ENCODE measurements at places on chromosomes 7 and 10.

- DNase-seq, result no peak
Measured at GRCh38 chr10:102731222-102731800, 12.4 kb upstream of the WBP1L start.

GRCh38 chr10:124547647-124548168 is 86.1 kb downstream of the LHPP start:
- no peak for DNase-seq

DNA sequence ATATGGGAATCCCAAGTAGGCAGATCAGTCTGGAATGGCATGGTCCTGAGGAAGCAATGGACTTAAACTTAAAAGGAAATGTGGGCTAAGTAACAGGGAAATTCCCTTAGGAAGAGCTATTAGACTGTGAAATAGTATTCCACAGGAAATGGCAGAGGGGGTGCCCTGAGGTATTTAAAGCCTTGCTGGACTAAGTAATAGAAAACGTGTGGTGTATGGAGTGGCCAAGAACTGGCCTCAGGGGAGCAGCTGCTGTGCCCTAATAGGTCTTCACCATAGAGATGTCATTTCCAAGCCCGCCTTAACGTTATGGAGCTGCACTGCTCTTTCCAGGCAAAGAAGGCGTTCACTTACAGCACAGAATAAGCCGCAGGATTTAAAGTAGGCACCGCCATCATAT is 365.2 kb upstream of the ZMIZ1 start:
- no peak for DNase-seq

GRCh38 chr7:1121886-1122831 is 34.2 kb downstream of the GPER1 start:
- no peak for DNase-seq

- no peak for DNase-seq
Measured at GRCh38 chr10:81013771-81014170, 476.1 kb downstream of the SH2D4B start.

DNA sequence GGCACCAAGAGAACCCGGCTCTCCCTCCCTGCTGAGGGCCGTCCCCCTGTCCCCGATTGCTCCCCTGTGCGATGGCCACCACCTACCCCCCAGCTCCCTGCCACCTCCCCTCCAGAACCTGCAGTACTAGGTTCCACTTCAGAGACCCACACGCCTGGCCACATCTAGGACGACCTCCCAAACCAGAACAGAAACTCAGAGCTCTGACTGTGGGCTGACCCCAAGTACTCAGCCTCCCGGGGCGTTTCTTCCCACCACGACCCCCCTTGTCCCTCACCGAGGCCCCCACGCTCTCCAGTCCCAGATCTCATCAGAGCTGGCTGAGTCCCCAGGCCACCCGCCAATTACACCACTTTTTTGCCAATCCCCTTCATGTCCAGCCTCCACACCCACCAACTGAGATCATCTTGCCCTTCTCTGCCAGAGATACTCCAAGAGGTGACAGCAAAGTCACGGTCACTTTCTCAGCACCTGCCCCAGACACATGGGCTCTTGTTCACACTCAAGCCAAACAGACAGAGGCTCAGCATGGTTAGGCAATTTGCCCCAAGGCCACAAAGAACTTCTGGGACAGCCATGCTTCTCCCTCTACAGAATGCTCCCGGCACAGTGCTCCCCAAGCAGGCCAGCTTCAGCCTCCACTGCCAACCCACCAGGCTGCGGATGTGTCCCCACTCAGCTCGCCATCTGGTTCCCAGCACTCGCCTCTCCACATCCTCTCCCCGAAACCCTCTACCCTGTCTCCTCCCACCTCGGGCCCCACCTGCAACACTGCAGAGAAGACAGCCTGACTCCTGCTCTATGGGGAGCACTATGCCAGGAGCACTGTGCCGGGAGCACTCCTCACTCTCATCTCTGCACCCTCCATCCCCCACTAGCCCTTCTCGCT is 4.7 kb downstream of the TMEM120A start:
- no peak for DNase-seq

DNA sequence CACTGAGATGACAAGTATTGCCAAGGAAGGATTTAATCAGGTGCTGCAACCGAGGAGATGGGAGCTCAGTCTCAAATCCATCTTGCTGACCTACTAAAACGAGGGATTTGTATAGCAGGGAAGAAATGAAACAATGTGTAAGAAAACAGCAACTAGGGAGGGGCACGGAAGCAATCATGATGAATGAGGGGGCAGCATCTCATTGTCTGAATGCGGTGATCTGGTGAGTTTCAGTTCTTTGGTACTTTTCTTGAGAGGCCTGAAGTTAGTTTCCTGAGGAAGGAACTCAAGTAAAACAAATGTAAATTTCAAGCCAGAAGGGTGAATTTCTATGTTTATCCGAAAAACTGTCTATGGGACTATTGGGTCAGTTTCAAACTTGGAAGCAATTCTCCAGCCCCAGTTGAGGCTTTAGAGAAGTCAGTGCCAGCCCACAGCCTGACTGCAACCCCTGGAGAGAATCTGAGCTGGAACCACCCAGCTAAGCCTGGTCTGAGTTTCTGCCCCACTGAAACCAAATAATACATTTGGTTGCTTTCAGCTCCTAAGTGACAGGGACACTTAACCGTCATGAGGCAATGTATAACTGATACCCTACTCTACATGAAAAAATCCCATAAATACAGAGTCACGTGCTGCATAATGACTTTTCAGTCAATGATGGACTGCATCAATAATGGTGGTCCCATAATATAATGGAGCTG is 45.8 kb upstream of the TNS3 start:
- DNase-seq, result no peak

Data from activated CD8-positive, alpha-beta memory T cell treated with anti-CD3 and anti-CD28 coated beads for 1 hour (primary cell).